ENCODE measurements at places on chromosomes 6 and 20.

DNA sequence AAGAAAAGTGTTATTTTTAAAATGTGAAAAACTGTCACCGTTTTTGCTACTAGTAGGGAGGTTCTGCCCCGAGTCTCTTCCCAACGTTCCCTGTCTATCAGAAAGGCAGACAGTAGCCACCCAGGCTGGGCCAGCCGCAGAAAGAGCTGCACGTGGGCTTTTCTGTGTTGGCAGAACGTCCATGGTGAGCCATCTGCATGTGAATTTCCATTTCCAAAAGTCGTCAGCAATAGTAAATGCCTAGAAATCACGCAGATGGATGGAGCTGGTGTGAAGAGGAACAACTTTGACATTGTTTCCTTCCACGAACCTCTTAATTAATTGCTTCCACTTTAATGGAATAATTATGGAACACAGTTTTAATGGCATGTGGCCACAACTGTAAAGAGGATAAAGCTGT is 97.5 kb downstream of the FAM120B start:
- no peak for DNase-seq

DNA sequence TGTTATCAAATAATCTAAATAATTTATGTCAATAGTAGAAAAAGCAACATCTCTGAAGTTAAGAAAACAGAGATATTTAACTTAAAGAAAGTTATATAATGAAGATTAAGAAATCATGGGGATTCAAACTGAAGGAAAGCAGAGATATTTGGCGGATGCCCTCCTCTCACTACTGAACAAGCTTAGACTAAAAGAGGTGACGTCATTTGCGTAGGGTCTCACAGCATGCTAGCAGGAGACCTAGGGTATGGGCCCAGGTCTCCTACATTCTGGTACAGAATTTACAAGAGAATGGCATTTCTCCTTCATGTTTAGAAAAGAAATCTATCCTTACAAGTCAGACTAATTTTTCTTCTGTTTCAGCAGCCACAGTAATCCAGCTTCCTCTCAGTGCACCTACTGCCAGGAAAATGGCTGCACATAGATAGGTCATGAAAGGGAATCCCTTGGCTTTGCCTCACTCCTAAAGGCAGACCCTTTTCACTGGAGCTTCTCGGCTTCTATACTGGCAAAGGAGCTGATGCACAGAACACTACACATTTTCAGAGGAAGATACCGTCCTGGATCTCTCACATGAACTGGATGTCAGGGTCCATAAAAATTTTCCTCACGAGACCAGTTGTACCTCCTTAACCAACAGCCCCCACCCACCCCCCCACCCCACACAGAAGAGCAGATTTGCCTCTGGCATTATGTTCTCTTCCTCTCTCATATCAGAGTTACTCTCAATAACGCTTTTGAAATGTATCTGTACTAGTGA is 41.8 kb upstream of the DST start:
- no peak for DNase-seq

GRCh38 chr6:18215436-18215835 is 48.9 kb downstream of the DEK start:
- DNase-seq: no peak

DNA sequence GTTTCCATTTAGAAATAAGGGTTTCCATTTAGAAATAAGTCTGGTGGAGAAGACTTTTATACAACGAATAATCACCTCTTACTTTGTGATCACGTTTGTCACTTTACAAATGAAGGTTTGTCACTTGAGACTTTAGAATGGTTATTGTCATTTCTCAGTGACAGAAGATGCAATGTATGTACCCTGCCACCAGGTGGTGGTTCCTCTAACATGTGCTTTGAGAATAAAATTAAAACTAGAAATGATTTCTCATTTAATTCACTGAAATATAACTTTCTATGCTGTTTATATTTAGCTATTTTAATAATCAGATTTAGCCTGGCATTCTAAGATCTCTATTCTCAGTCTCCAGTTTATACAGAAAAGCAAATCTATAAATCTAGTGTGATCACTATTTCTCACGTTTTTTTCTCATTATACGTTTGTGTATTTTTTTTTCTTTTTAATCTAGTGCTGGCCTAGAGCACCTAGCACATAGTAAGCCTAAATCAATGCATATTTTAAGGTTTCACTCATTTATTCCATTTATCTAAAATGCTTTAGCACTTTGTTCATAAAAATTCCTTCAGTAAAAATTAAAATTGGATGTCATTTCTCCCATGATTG is 57.4 kb upstream of the TFAP2D start:
- no peak for DNase-seq

DNA sequence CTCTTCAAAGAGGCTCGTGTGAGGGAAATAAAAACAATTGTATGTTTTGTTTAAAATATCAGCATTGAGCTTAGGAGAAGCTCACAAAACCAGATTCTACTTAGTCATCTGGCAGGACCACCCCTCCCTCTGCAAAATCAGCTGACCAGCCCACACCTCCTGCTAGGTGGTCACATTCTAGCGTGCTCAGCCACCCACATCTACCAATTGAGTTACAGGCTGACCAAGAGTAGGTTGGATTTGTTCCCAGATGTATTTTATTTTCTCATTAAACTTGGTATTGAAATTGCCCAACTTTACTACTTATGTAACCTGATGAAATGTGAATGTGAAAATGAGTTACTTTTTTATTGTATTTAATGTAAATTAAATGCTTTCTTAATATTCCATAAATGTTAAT is 56.2 kb downstream of the SLC22A2 start:
- no peak for DNase-seq

DNA sequence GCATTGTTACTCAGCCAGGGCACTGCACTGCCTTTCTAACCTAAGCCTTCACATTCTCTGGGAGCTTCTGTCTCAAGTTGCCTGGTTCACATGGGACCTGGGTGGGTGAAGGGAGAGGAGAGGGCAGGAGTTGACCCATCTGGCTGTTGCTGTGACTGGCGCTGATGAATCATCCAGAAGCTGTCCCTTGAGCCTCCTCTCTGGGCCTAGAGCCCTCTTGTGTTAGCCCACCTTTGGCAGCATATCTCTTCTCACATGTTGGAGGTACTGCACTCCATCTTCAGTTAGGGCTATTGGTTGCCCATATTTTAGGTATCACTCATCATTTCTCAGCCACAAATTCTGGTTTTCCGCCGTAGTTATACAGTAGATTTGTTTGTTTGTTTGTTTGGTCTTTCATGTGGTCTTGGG is 19.8 kb downstream of the XRN2 start:
- DNase-seq: no peak

GRCh38 chr6:149202952-149203351 is 114.6 kb upstream of the TAB2 start:
- DNase-seq: no peak

DNA sequence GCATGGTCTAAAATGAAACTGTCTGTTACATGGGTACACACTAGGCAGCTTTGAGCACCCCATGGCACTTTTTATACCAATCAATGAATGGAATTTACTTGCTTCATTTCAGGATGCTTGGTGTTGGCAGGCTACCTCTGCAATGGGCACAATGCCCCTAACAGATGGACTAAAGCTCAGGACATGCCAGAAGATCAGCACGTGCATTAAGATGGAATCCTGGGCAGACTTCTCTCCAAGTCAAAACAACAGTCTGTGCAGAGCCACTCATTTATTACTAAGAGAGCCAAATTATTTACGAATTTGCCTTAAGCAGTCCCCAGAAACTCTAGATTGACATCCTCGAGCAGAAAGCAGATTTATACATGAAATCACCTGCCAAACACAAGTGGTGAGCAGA is 55.8 kb upstream of the SCML4 start:
- no peak for DNase-seq

DNA sequence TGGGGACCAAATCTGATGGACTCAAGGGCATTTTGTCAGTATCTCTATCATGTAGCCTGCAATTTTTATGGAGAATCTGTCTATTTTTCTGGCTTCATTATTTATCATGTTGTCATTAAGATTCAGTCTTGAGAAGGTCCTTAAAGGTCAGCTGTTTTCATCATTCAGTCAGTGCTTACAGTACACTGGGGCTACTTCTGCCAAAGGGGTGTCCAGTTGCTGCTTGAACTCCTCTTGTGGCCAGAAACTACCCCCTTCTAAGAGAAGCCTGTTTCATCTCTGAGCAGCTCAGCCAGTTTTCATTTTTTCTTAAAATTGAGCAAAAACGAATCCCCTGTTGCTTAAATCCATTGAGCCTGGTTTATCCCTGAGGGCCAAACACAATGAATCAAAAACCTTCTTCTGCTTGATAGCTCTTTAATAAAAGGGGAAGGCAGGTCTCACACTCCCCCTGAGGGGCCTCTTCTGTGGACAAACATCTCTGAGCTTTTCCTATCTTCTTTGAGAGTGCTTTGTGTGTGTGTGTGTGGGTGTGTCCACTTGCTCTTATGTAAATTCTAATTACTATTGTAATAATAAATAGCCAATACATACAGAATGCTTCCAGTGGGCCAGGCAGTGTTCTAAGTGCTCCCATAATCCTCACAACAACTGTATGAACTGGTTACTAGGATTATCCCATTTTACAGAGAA is 172.2 kb downstream of the PLCB1 start:
- DNase-seq: no peak

DNA sequence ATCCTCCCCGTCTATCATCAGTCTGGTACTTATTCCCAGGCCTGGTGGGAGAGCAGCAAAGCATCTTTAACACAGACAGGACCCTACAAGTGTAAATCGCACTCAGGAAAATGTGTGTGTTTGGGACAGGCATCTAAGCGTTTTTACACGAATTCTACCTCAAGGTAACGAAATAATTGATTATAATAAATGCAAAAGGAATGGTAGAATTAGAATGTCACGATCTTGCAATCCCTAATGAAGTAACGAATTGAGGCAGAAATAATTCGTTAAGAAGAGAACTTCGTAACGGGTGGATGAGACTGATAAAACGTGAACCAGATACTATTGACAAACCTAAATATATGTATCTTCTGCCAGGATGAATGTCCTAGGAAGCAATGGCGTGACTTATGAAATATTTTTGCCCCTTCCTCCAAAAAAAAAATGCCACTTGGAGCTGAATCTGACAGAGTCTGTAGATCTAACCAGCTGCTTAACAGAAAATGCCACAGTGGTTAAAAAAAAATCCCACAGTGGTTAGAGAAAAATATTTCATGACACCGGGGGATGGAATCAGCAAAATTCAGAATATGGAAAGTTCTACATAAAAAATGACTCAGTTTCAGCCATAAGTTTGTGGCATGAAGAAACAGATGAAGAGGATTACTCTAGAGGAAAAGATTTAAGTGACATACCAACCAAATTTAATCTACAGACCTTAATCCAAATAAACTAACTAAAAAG is 68.7 kb downstream of the F13A1 start:
- no peak for DNase-seq

GRCh38 chr20:11551479-11551878 is 366.2 kb upstream of the BTBD3 start:
- no peak for DNase-seq

GRCh38 chr6:43089874-43090558 is 13.9 kb downstream of the PTK7 start:
- DNase-seq: no peak

DNA sequence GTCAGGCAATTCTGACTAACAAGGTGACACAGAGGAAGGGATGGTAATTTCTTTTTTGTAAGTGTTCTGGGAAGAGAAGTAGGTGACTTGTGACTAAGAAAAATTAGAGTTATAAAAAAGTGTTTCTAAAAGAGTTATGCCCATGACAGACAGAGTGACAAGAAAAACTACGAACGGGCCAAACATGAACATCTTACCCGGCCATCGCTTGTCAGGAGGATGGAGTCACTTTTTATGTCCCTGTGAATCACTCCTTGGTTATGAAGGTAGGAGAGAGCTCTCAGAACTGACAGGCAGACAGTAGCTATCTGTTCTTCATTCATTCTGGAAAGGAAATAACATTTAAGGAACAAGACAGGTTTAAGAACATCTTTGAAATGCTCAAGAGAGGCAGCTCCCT is 43.0 kb downstream of the LAMP5 start:
- no peak for DNase-seq

- no peak for DNase-seq
Measured at GRCh38 chr20:53176134-53176533, 204.0 kb downstream of the TSHZ2 start.

DNA sequence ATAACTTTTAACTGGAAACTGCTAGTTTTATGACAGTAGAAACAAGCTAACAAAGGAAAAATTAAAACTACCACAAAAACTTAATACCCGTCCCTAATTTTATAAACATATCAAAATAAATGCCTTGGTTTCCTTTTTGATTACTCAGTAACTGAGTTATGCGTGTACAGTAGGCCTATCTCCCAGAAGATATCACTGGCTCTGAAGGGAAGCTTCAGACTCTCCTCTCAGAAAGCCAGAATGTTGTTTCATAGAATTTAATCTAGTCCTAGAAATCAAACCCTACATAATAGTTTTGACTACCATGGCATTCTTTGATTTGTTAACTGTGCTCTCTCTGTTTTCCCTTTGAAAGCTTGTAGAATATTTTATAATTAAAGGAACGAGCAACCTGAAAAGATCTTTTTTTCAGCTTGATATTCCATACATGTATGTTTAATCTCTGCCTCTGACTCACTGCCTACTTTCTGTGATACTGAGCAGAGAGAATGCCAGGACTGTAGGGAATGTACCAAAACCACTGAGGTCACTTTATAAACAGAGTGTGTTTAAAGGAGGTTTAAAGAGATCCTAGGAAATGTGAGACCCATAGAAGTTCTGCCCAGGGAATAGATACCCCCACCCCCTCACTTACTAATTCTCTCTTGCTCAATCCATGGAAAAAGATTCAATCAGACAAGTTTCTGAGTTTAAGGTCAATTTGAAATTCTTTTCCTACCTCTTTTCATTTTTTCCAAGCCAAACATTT is 311.5 kb downstream of the HDGFL1 start:
- no peak for DNase-seq

GRCh38 chr20:62317167-62317655 is 14.4 kb downstream of the ADRM1 start:
- no peak for DNase-seq

DNA sequence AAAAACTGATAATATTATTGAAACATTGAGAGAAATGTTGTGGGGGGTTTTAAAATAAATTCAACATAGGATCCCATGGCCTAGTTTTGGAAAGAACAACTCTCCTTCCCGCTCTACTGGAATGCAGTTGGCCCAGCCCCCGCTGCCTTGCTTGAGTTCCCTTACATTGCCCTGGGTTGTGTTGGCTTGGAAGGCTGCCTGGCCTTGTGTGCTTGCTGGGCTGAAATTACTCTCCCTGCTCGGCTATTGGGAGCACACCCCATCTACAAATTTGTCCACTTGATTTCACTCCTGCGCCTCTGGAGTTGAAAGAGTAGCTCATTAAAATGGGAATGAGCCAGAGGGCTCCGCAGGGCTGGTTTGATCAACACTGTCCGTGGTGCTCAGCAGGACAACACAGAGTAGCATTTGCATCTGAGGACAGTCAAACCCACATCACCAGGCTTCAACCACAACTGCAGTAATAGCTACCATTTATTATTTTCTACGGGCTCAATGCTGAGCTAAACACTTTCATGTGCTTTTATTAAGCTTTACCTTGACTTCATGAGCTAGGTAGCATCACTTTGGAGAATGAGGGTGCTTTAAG is 35.2 kb downstream of the DOK5 start:
- no peak for DNase-seq

DNA sequence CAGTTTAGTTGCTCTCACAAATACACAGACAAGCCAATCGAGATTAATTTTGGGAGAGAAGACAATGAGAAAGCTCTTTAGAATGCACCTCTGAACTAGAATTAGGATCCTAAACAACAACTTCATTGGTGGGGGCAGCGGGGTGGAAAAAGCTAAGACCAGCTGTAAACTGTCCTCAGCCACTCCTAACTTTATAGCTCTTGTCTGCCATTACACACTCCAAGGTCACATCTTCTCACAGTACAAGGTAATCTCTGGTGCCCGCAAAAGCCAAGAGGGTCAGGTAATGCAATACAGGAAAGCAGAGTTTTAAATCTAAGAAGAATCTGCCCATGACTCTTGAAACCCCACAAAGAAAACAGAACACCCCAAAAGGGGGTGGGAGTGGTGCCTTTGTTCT is 17.8 kb upstream of the IL22RA2 start:
- DNase-seq: no peak
